ENCODE measurements at places on chromosomes 6 and 20.

DNA sequence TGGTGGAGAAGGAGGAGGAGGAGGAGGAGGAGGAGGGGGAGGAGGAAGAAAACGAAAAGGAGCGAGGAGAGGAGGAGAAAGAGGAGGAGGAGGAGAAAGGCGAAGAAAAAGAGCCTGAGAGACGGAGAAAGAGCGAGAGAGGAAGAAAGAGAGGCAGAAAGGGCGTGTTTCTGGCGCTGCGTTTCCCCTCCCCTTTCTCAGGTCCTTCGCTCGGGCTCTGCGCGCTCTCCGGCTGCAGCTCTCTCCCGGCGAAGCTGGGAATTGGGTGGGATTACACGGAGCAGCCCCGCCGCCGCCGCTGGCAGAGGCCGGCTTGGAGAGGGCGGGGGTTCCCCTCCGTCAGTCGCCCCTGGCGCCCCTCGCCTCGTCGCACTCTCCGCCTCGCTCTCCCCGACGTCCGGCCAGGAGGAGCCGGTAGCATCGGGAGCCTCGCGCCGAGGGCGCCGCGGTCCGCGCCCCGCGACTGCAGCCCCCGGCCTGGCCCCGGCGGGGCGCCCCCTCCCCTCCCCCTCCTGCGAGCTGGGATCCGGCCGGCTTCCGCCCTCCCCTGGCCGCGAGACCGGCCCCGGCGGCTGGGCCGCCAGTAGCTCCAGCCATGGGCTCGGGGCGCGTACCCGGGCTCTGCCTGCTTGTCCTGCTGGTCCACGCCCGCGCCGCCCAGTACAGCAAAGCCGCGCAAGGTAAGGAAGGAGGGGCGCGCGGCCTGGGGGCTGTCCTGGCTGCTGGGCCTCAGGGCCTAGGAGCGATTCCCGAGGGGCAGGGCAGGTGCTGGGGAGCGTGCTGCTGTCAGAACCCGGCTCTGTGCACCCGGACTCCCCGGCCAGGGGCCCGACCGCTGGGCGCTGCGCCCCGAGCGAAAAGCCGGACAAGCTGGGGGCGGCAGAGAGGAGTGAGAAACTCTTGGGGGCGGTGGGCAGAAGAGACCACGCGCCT, at the start of gene SCUBE3:
SCUBE3 (plus strand) TSS at position 133 of the 933 bp plus-strand sequence; CDS start at position 596, 463 bp downstream.
- no peak for DNase-seq

GRCh38 chr20:61912665-61913422, 152.8 kb downstream of the TAF4 start:
- no peak for DNase-seq

GRCh38 chr6:158647501-158647900, 2.4 kb upstream of the SYTL3 start:
- no peak for DNase-seq

GRCh38 chr6:107716688-107717089, 107.4 kb downstream of the SCML4 start:
- peak; percentile 89 for DNase-seq

DNA sequence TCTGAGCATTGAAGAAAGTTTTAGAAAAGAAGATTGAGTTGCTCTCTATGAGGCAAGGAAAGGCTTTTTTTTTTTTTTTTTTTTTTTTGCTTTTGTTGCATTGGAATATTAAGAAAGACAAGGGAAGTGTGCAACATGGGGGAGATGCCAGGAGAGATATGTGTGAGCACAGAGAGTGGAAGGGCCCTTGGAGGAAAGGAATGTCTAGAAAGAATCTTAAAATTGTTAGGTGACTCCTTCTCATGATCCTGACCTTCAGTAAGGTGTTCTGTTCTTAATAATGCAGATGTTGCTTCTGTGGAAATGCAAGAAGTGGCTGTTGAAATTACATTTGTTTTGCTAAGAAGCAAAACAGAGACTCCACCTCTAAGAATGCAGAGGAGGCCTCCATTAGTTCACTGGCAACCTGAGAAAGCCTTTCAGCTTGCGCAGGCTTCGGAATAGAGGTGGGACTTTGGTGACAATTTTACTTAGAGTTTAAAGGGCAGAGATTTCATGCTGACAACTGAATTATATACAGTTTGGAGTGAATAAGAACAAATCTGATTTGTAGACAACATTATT, 118.0 kb upstream of the ASCC3 start:
- DNase-seq: no peak

- no peak for DNase-seq
These were observed 2.8 kb upstream of the CSTL1 start for GRCh38 chr20:23436681-23437080.

DNA sequence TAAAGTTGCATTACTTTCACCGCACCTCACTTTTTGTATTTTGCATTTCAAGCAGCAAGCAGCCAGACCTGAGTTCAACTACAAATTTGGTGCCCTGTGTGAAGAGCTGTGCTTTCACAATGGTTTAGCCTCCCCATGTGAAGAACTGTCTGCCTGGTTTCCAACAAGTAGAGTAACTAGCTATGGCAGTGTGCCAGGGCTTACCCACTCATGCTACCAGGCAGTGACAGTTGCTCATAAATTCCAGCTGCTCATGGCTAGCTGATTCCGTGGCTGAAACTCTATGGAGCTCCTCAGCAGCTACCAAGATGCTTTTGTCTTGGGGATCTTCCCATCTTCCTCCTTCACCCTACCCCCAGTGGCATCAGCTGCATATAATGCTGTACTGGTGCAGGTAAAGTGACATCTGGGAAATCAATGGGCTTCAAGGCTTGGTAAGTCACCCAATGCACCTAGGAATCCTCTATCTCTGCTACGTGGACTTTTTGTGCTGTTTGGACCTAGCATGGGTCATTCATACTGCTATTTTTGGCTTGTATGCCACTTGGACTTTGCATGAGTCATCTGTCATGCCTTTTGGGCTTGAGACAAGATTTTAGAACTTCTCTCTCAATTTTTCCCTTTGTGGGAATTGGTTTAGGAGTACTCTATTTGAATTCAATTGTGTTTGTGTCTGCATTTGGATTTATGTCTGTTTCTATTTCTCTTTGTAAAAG, 176.5 kb upstream of the GJE1 start:
- no peak for DNase-seq

- DNase-seq: no peak
These were observed 223.2 kb upstream of the ECI2 start for GRCh38 chr6:4358414-4359107.

DNA sequence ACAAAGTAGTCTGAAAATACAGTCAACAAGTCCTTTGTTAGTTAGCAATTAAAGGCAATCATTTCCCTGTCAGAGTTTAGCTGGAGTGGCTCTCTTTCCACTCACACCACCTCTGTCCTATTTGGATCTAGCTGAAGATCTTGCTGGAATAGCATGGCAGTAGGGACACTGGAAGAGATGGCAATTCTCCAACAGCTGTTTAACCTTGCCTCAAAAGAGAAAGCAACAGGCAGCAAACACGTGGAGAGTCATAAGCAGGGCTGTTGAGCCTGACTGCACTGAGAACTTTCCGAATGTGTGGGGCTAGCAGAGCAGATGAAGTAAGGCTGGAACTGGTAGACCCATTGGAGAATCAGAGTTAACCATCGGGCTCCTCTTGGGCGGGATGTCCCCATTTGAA, 38.0 kb upstream of the PRSS35 start:
- no peak for DNase-seq
